ENCODE measurements at places on chromosomes 3 and 15.

DNA sequence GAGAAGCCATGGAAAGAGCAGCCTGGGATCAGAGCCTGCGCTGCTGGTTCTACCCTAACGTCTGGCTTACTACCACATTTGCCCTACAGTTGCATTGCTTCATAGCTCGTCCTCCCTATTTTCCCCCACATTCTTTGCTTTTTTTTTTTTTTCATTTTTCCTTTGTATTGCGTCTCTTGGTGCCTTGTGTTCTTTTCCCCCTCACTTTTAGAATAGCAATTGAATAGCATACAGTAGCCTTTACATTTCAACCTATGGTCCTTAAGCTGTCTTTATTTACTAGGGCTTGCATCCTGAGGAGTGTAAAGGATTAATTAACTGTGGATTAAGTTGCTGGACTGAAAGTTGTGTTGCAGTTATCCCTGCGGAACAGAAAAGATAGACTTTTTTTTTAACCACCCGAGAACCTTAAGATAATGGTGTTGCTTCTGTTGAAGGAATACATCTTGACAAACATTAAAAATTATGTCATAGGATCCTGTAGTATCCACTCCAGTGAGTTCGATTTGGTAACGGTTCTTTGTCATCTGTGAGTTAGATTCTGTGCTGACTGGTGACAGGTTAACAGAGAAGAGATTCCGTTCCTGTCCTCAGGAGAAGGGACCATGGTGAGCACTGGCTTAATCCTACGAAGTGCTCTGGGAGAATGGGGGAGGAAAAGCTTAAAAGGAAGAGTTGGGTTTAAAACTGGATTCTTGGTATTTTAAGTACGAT is 417.4 kb upstream of the NAALADL2 start:
- DNase-seq: peak; percentile 41

DNA sequence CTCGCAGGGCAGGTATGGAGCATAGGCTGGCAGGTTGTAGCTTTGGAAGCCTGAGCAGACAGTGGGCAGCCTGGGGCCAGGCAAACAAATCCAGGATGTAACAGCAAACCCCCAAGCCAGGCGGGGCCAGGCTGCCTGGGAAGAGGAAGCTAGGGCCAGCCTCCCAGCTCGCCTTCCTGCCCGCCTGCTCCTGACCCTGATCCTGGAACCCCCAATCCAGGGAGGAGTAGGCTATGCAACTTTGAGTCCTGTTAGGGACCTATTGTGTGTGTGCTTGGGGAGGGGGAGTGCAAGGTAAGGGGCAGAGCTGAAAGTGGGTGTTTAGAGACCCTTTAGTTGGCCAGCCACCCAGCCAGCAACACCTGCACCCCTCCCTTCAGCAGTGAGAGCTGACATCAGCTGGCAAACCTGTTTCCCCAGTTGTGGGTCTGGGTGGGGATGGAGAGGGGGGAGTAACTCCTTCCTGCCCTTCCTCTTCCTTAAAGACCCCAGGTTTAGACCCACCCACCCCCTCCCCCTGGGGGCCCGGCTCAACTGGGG is 2.5 kb downstream of the NBEAL2 start:
- no peak for DNase-seq

- DNase-seq: no peak
These were observed 1.8 kb upstream of the P2RY1 start for GRCh38 chr3:152833089-152833488.

DNA sequence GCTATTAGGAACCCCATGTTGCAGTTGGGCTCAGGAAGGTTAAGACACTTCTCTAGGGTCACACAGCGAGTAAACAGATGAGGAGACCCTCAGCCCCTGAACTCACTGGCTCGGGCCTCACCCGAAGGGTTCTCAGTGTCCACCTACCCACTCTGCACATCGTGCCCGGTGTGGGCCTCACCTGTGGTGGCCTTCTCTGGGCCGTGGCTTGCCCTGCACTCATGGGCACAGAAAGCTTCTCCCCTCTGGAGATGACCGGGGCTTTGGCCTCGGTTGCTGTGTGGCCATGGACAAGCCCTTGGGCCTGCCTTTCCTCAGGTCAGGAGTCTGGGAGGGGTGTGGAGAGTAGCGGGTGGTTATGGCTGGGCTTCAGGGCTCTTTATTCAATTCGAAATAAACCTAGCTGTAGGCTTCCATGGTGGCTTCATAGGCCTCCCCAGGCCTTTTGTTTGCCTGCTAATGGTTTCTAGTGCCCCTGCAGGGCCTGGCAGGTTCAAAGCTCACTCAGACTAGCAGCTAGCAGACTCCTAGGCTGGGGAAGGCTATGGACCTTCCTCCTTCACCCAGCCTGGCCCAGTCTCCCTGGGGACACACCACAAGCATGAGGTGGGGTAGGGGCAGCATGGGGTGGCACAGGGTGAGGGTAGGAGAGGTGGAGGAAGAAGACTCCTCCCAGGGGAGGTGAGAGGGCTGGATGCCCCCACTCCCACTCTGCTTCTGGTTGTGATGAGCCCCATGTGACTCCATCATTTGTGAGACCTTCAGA is 103.1 kb downstream of the LINGO1 start:
- DNase-seq: no peak

DNA sequence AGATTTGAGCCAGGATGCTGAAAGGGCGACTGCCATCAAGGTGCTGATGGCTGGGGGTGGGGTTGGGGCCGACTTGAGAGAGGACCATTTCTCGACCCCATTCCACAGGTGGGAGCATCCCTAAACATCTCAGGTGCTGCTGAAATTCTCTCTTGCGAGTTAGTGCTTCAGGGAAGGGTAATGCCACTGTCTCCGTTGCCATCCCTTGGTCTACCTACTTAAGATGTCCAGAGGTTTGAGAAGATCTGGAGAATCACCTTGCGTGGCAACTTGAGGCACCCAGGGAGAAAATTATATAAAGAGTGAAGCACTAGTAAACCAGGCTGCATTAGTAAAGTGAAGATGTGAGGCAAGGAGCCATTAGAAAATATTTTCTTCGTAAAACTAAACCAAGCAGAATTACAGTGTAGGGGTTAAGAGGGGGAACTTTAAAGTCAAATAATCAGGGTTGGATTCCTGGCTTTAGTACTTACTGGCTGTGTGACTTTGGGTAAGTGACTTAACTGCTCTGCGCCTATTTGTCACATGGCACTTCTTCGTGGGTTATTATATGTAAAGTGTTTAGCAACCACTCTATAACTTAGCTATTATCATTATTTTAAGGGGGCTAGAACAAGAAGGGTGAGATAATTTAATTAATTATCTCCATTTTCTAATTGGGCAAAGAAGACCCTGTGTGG is 662 bp upstream of the RFTN1 start:
- DNase-seq: no peak

GRCh38 chr3:47082519-47082918 is 81.4 kb downstream of the SETD2 start:
- DNase-seq: peak; percentile 18
